PC-9 (cell line): ENCODE measurements at places on chromosomes 16 and 17.
A peak's percentile ranks its signal among the peaks of the same experiment; 100 is the strongest.

GRCh38 chr17:10842658-10843057, 4.8 kb upstream of the PIRT start:
- no peak for DNase-seq

DNA sequence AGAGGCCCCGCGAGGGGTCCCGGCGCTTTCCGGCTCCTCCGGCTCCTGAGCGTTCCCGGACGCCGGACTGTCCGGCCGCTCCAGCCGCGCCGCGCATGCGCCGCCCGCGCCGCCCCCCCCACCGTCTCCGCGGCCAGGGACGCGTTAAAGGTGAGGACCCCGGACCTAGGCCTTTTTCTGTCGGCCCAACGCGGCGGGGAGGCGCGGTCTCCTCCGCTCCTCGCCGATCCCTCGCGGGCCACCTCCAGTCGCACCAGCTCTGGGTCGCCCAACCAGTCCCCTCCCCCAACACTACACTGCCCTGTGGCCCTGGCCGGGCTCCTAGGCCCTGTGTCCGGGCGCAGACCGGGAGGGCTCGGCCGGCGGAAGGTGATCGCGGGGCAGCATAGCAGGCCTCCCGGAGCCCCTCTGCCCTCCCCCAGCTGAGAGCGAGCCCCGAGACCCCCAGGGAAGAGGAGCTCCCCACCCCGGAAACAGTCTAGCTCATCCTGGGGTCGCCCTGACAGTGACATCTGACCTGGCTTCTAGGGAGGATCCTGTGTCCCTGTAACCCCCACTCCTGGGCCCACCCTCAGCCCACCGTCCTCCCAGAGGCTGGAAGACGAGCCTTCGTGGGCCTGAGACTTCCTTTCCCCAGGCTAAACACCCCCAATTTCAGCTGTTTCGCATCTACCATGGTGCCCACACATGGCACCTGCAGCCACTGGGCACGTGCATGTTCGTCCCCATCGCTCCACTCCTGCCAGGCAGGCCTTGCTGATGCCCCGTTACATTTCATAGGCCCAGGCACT, 14.7 kb upstream of the BCAR1 start:
- peak; percentile 91 for DNase-seq

- no peak for DNase-seq
Measured at GRCh38 chr17:80102664-80103448, 1.5 kb downstream of the GAA start.

GRCh38 chr16:55655897-55656681, at the start of gene SLC6A2:
Gene SLC6A2, plus strand, starts transcription at chr16:55655988. Its CDS starts 707 bp downstream, at chr16:55656695.
- DNase-seq = no peak
